ENCODE measurements at places on chromosomes 6 and 20. TPM values are rescaled to one million over a fixed set of nuclear protein-coding genes. Genes with fewer than 3 reads are reported as not detected.
A peak's percentile ranks its signal among the peaks of the same experiment; 100 is the strongest.

DNA sequence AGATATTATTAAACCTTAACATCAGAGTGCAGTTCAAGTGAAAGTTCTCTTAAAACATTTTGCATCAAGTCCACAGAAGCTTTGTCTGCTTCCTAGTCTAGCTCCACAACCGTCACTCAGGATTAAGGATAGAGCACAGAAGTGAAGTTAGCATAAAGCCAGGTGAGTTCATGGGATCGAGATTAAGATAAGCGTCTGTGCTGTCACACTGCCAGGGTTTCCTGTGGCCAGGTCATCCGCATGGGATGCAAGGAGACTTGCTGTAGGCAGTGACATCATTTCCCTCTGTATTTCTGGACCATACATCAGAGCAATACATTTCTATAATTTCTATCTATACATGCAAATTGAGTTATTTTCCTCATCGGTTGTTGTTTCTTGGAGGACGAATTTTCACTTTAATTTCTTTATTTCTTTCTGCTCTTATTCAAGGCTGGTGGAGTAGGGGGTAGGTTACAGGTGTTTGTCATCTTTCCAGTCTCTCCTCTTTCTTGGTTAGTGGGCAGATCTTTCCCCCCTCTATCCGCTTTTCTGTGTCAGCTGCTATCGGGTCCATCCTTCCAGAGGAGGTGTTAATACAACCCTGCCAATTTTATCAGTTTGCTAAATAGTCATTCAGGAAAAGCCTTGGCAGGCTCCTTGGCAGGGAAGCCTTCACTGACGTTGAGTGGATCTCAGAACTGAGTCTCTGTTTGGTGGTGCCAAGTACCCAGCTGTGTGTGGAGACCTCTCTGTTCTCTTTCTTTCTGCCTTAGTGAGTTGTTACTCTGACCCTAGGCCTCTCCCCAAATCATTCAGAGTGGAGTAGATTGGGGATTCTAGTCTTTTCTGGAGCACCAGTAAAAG is 307.6 kb upstream of the MAP3K7 start:
- no peak overlapping the region for H3K27ac ChIP-seq
- DNase-seq: no peak
- no peaks in the 10 kb centered on the region for H3K4me1 ChIP-seq
- H3K4me3 ChIP-seq: no peak overlapping the region
- H3K36me3 ChIP-seq: no peaks in the 10 kb centered on the region

DNA sequence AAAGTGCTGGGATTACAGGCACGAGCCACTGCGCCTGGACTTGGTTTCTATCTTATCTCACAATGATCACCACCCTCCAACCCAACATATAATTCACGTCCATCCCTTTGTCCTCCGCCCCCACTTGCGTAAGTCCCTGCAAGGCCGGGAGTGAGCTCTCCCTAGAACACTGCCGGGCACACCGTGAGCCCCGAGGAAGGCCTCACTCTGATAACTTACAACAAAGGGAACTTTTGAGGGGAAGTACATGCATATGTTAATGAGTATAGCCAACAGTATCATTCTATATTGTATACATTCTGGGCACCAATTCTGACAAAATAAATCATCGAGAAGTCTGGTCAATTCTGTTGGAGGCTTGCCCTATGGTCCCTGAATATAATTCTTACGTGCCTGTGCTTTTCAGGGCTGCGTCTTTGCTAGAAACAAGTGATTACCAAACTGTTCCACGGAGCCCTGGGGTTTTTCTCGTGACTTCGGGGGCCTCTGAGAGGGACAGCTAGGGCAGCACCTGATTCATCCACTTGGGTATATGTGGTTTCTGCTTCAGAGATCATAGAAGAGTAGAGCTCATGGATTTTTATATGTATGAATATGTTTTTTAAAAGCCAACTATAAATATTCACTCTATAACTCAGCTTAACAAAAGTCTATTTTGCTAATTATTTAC is 469.8 kb upstream of the AGPAT4 start:
- no peaks in the 10 kb centered on the region for H3K36me3 ChIP-seq
- H3K27me3 ChIP-seq: no peaks in the 10 kb centered on the region
- H3K27ac ChIP-seq: no peak overlapping the region
- H3K4me3 ChIP-seq: no peak overlapping the region
- no peaks in the 10 kb centered on the region for H3K4me1 ChIP-seq

- peak; percentile 96 for DNase-seq
- H3K4me1 ChIP-seq: peaks cover 55% of the 10 kb centered on the region
- H3K36me3 ChIP-seq: 0 out of 2 replicates have a peak, but pooled peaks cover 5% of the 10 kb centered on the region
- H3K27me3 ChIP-seq: no peaks in the 10 kb centered on the region
- H3K27ac ChIP-seq: peak overlapping the region; percentile 95
Measured at GRCh38 chr6:109793792-109794191, 102.7 kb downstream of the FIG4 start.

GRCh38 chr6:137813308-137813970 is 53.6 kb upstream of the TNFAIP3 start:
- DNase-seq: no peak
- H3K27ac ChIP-seq: no peak overlapping the region
- peaks cover 15% of the 10 kb centered on the region for H3K4me1 ChIP-seq
- H3K36me3 ChIP-seq: no peaks in the 10 kb centered on the region

GRCh38 chr20:43914311-43915210 is at the start of gene TOX2:
Gene TOX2, plus strand, starts transcription at chr20:43914852. Its CDS starts 40 bp downstream, at chr20:43914892.
- H3K4me3 ChIP-seq: peak within 1 kb of the TSS; percentile 73
- H3K36me3 ChIP-seq: no peaks in the 10 kb centered on the region
- peaks cover 13% of the 10 kb centered on the region for H3K4me1 ChIP-seq
- H3K27me3 ChIP-seq: no peaks in the 10 kb centered on the region
- H3K27ac ChIP-seq: no peak within 1 kb of the TSS

GRCh38 chr6:128557081-128557480 is 36.7 kb upstream of the PTPRK start:
- H3K27ac ChIP-seq: no peak overlapping the region
- no peak overlapping the region for H3K4me3 ChIP-seq
- H3K36me3 ChIP-seq: no peaks in the 10 kb centered on the region
- no peaks in the 10 kb centered on the region for H3K27me3 ChIP-seq
- H3K4me1 ChIP-seq: no peaks in the 10 kb centered on the region

DNA sequence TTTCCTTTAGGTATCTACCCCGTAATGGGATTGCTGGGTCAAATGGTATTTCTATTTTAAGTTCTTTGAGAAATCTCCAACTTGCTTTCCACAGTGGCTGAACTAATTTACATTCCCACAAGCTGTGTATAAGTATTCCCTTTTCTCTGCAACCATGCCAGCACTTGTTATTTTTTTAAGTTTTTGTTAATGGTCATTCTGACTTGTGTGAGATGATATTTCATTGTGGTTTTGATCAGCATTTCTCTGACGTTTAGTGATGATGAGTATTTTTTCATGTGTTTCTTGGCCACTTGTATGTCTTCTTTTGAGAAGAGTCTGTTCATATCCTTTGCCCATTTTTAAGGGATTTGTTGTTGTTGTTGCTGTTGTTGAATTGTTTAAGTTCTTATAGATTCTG is 871.1 kb downstream of the KIF16B start:
- no peak overlapping the region for H3K27ac ChIP-seq
- peak; percentile 12 for DNase-seq
- H3K27me3 ChIP-seq: no peaks in the 10 kb centered on the region
- peaks cover 14% of the 10 kb centered on the region for H3K4me1 ChIP-seq
- no peak overlapping the region for H3K4me3 ChIP-seq
- no peaks in the 10 kb centered on the region for H3K36me3 ChIP-seq

The RAET1G gene
- 5.2 TPM for total RNA-seq
